ENCODE measurements at places on chromosomes 6 and 20. TPM values are rescaled to one million over a fixed set of nuclear protein-coding genes. Genes with fewer than 3 reads are reported as not detected.

GRCh38 chr6:423799-424345 lies 32.3 kb downstream of the IRF4 start:
- DNase-seq = no peak

GRCh38 chr6:147103694-147104093 lies 100.5 kb upstream of the STXBP5 start:
- DNase-seq = no peak

Gene ZKSCAN4
- total RNA-seq = 10.5 TPM

DNA sequence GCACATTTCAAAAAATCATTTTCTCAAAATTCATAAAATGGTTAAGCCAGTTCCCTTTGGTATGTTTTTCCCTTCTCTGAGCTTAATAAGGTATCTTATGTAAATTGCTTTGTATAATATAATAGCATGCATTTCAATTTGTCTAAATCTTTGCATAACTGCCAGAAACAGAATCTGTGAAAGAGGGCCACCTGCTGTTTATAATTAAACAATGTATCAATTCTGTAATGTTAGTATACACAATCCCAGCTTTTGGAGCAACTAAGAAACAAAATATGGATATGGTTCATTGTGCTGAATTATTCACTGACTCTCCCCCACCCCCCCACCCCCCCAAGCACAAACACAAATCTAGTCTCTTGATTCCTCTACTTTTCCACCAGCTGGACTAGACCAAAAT lies 54.8 kb downstream of the GPX5 start:
- DNase-seq = no peak

Gene GDAP1L1
- not detected for total RNA-seq

All from activated B cell treated with CpG ODN at 0.5 μM for 24 hours (primary cell).